ENCODE measurements at places on chromosomes 7 and 10.
A peak's percentile ranks its signal among the peaks of the same experiment; 100 is the strongest.

GRCh38 chr10:112827086-112827485, 123.0 kb upstream of the TCF7L2 start:
- DNase-seq, result no peak

DNA sequence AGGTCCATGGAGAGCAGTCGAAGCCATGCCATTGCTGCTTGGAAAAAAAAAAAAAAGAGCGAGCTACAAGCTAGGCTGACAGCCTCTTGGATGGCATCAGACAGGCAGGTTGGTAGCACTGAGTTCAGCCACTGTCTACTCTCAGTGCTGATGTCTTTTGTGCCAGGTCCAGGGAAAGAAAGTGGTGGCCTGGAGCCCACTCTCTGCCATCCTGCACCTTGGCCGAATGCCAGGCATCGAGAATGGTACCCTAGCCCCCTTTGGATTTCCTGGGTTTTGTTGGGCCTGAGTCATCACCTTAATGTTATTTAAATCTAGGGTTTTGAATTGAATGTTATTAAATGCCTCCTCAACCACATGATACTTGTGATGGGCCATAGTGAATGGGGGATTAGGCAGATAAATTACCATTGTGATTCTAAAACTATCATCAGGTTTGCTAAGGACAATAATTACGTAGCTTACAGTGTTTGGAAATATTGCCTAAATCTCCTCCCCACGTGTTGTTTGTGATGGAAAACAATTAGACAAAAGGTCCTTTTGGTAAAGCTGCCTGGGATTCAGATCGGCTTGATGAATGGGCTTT, 195.7 kb upstream of the GPR26 start:
- DNase-seq, result no peak

DNA sequence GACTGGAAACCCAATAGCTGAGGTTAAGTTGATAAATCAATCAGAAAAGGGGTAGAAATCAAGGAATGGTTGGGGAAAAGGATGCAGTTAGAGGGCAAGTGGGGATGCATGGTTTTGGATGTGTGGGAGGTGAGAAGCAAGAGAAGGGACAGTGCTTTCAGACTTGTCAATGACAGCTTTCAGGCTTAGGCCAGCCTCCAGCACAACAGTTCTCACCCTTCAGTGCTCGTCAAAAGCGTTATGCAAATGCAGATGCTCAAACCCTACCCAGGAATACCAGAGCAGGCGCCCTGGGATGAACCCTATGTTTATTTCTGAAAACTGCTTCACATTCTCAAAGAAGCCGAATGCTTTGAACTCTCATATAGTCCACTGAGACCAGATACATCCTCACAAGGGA, 74.0 kb downstream of the AOAH start:
- DNase-seq, result no peak

GRCh38 chr10:13773496-13774170, 186.9 kb downstream of the PRPF18 start:
- DNase-seq, result no peak

GRCh38 chr7:93601363-93601762, 26.8 kb upstream of the CALCR start:
- DNase-seq, result no peak

DNA sequence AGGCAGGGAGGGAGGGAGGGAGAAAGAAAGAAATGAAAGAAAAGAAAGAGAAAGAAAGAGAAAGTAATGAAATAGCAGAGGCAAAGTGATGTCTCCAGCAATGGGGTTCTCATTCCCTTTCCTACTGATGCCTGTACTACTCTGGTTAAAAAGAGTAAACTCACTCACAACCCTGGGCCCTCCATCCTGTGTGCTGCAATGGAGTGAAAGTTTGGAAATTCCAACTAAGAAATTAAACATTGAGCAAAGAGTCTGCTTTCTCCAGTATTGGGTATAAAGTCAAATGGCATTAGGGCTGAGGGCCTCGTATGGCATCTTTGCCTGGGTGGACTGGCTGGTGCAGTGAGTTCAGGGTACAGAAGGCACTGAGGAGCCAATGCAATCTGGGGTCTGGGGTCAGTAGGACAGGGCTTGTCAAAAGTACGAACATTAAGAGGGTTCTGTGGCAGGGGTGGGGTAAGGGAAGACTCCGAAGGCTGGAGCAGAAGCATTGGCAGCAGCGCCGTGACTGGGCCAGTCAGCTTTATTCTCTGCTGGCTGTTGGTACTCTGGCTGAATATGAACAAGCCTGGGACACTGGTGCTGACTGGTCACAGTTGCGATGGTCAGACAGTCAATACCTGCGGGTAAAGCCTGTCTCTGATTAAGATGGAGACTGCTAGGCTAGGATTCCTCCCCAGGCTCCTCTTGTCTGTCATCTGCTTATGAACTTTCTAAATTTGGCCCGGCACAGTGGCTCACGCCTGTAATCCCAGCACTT, 24.1 kb upstream of the TNS3 start:
- no peak for DNase-seq

DNA sequence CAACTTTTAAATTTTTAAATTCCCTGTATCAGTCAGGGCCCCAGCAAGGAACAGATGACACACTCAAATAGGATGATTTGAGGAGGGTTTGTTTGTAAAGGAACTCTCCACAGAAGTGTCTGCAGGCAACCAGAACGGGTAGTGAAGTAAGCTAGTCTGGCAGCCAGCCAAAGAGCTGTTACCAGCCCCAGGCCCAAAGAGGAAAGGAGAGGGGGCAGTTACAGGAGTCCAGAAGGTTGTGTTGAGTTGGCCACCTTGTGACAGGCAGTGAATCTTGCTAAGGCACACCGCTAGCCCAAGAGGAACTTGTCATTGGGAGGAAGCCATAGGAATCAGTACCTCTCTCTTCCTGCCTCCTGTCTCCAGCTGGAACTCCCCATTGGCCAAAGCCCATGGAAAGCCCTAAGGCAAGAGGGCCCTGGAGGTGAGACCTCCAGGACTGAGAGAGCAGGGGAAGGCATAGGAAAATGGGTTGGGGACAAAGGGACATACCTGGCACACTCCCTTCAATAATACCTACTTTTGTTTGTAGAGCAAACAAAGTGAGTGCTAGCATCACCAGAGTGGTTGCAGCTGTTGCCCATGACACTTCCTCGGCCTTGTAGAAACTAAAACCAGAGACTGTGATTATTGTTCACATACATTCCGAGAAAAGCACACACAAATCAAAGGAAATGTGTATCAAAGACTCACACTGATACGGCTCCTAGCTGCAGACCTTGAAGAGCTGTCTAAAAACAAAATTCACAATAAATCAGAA, 25.4 kb upstream of the GATAD1 start:
- peak; percentile 95 for DNase-seq

- no peak for DNase-seq
These were observed 521.1 kb upstream of the POT1 start for GRCh38 chr7:125450749-125451148.

DNA sequence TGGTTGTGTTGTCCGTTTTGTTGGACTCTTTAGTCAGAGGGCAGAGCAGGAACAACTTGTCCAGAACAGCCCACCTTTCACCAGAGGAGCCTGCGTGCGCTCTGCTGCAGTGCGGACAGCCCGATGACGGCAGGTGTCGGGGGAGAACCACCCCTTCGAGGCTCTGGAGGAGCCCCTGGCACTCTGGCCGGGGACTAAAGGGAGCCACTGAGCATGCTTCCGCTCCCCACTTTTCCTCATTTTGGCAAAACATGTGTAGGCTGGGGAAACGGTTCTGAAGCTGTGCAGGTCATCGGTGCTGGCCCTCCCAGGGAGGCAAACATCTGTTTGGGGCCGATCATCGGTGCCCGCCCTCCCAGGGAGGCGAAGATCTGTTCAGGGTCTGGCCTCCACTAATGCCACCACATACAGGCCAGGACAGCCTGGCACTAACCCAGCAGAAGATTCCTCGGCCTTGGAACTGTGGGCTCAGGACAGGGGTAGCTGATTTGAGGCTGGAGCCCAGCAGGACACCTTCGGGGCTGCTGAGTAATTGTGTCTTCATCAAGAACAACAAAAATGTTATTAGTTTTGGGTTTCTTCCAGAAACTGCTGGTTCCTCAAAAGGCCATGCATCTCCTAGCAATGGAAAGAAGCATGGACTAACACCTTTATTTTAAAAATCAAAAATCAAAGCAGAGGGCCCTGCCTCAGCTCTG, 124.4 kb upstream of the TCERG1L start:
- DNase-seq, result no peak

DNA sequence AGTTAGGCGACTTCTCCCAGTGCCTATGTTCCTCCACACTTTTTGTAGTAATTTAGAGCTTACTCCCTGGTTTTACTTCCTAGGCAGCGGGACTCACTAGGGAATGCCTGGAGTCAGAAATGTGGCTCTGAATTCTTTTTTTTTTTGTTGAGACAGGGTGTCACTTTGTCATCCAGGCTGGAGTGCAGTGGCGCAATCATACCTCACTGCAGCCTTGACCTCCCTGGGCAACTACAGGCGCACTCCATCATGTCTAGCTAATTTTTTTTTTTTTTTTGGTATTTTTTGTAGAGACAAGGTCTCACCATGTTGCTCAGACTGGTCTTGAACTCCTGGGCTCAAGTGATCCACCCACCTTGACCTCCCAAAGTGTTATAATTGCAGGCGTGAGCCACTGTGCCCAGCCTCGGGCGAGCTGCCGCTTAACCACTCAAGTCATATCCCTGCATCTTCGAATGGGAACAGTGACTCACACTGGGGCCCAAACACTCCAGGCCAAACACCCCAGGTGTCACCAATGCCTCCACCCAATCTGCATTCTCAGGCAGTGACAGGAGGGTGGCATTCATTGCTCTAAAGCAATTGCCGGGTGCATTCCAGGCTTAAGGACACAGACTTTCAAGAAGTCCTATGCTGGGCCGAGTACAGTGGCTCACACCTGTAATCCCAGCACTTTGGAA, 19.6 kb downstream of the RGS10 start:
- DNase-seq, result no peak

GRCh38 chr7:106986450-106986977, 58.0 kb upstream of the PRKAR2B start:
- DNase-seq, result no peak

DNA sequence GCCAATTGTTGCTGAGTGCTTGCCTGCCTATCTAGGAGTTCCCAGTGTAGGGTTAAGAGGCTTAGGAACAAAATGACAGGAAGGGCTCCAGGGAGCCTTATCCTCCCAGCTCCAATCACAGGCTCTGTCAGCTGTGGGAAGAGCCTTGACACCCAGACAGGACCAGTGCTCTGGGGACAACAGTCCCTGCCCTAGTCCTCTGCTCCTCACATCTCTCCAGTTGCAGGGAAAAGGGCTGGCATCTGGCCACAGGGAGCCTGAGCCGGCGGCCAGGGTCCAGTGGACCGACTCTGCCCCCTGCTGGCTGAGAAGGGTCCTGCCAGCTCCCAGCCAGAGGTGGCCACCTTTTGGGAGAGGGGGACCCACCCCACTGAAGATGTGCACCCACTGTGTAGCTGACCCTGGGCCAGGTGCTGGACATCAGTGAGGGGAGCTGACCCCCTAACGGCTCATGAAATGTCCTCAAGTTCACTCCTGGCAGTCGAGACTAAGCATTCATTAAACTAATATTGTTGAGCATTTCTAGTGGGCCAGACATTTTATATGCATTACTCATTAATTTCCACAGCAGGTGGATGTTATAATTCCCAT, 17.6 kb downstream of the DNAJB12 start:
- DNase-seq, result peak; percentile 15

DNA sequence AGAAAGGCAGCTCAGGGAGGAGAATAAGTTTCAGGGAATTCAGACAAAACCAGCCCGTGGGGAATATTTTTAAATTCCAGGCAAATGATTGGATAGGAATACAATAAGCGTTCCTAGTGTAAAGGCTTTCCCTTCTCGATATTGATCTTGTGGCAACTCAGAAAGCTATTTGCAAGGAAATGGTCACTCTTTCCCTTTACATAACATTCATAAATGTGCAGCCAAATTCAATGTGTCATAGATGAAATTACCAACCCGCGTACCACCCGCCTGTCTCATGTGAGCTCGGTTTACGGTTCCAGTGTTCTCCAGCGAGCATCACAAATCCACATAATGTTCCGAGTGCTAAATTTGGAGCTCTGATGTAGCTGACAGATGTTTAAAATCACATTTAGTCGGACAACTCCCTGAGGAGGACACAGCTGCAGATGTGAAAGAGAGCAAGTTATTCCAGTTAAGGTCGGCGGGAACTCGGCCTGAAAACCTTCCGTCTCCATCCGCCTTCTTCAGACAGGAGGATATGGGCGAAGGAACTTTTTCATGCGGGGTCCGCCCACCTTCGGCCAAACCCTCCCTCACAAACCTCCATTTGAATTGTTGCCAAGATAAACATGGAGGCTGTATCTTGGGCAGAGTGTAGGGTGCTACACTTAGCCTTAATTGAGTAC, 327.0 kb downstream of the RNLS start:
- no peak for DNase-seq

DNA sequence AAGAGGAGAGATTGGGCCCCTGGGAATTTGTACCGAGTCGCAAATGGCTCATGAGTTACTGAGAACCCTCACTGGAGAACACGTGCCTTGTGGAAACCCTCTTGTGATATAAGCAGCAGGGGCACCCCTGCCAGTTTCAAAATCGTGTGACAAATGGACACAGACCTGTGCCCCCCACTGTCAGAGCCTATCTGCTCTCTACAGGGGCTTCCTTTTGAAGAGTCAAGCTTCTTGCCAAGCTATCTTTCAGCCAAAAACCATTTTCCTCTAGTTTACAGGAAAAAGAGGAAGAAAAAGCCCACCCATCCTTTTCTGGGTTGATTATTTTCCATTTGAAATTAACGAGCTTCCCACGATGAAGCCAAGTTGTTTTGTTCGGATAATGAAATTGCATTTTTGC, 64.1 kb upstream of the MPP7 start:
- DNase-seq, result no peak

- DNase-seq, result peak; percentile 20
These were observed 12.4 kb downstream of the CTBP2 start for GRCh38 chr10:125147971-125148439.

- DNase-seq, result peak; percentile 4
These were observed 7.6 kb downstream of the FOXK1 start for GRCh38 chr7:4689668-4690067.

DNA sequence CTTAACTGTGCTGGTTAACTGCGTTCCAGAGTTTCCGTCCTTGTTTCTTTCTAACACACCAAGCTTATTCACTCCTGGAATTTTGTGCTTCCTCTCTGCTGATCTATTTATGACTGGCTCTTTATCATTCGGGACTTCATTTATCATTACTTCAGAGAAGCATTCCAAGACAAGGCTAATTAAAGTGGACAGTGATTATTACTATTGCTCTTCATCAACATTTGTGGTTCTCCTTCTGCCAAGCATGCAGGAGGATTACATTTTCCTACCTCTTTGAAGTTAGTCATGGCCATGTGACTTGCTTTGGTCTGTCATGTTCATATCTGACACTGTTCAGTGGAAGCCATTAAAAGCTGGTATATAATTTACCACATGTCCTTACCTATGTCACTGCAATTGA, 172.4 kb upstream of the AGR3 start:
- no peak for DNase-seq

- DNase-seq, result no peak
These were observed 228.1 kb upstream of the PHYHIPL start for GRCh38 chr10:58948303-58948702.

DNA sequence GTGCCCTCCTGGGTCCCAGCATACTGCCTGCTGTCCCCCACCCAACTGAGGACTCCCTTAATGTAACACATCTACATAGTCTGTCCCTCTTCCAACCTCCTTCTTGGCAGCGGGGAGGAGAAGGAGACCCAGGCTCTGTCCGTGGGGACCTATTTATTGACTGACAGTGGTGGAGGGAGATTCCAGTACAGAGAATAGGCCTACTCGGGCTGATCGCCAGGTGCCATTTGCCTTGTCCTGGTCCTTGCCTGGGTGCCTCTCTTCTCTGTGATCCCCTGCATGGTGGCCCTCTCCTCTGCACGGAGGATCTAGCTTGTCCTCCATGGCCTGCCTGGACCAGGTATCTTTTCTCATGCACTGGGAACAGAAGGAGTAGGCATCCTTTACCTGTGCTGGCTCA, 17.0 kb downstream of the GHRHR start:
- DNase-seq, result no peak
